ENCODE measurements at places on chromosomes 7 and 10.
A peak's percentile ranks its signal among the peaks of the same experiment; 100 is the strongest.

GRCh38 chr7:138396251-138397070 is 63.6 kb upstream of the TRIM24 start:
- no peak for DNase-seq

GRCh38 chr7:137363683-137364082 is 20.1 kb upstream of the PTN start:
- DNase-seq: no peak

GRCh38 chr7:87852306-87852705 is 23.9 kb downstream of the SLC25A40 start:
- no peak for DNase-seq

GRCh38 chr7:45035893-45036292 is 35.9 kb downstream of the CCM2 start:
- DNase-seq: no peak

DNA sequence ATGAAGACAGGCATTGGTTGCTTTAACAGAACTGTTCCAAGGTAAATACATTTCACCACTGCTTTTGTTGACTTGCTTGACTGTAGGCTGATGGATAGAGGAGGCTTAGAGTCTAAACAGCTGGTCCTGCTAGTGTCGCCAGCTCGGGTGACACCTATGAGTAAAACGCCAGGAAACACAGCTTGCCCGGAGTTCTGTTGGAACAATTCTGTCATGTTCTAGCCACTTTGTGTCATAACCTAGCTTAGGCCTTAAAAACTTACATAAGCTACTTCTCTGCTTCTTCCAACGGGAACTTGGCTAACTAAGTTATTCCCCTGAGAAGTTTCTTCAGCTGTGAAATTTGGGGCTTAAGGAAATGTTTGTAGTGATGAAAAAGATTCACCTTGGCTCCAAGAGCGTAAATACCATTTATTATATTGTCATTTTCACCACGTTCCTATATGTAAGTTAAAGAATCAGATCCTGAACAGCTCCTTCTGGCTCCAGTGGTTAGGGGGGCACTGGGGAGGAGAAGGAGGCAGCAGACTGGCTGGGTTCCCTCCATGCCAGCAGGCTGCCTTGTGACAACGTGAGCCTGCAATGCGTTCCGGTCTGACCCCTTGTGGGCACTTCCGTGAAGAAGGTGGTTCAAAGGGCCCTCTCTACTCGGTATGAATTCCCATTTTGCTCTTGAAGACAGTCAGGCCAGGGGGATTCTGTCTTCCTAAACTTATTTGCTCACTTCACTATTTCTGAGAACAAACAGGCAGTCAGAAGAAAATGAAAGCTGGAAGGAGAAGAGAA is 253.2 kb downstream of the BMPER start:
- DNase-seq: no peak

- DNase-seq: no peak
Observed at GRCh38 chr10:44569193-44570091, 184.5 kb upstream of the CXCL12 start.

DNA sequence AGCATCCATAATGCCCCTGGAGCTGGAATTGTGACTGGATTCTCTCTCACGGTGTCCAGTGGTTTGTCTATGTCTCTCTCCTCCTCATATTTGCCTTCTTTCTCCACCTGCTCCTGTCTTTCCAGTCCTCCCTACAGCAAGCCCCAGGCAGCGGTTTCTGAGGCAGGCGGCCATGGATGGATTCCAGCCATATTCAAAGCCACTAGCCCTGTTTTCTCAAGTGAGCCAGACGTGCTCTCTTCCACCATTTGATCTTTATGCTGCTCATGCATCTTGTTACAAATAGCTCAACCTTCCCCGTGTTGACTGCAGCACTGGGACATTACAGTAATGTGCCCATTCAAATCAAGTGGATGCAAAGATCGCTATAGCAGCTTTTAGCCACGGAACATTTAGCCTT is 387.2 kb upstream of the PODXL start:
- no peak for DNase-seq

GRCh38 chr10:70048030-70048723 is 4.5 kb upstream of the MACROH2A2 start:
- no peak for DNase-seq

DNA sequence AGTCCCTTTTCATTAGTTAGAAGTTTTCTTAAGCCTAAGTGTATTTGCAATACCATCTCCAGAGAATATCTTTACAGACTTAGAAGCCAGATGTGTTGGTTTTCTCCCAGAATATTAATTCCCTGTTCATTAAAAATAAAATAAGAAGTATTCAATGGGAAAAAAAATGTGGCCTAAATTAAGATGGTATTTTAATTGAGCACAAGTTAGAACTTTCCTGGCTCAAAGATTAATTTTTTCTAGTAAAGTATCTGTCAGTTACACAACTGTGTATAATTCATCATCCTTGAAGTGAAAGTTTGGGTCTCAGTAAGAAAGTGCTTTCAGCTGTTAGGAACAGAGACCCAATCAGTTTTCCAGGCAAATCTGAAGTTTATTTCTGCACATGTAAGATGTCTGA is 1179.5 kb upstream of the C7orf33 start:
- no peak for DNase-seq

DNA sequence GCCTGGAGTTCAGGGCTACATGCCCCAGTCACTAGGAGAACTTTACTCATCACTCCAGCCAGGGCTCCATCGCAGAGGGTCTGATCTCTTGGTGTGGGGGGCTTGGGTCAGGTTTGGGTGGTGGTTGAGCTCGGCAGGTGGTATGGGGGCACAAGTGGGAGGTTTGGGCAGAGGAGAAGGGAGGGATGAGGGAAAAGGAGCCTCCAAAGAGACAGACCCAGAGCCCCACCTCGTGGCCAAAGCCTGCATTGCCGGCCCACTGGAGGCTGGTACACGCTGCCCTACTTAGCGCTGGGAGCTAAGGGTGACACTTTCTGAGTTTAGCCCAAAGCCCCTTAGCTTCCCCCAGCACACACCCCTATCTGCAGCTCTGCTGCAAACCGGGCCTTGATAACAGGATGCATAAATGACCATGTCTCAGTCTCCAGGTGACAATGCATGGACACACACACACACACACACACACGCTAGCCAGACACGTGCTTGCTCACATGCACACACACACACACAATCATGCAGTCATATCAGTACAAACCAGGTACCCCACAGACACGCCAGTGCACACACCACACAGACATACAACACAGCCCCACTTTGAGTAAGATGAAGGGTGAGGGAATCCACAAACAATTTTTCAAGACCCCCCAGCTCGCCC is 14.7 kb downstream of the LZTS2 start:
- peak; percentile 89 for DNase-seq

GRCh38 chr7:139232377-139232717 is 1.3 kb downstream of the UBN2 start:
- no peak for DNase-seq

DNA sequence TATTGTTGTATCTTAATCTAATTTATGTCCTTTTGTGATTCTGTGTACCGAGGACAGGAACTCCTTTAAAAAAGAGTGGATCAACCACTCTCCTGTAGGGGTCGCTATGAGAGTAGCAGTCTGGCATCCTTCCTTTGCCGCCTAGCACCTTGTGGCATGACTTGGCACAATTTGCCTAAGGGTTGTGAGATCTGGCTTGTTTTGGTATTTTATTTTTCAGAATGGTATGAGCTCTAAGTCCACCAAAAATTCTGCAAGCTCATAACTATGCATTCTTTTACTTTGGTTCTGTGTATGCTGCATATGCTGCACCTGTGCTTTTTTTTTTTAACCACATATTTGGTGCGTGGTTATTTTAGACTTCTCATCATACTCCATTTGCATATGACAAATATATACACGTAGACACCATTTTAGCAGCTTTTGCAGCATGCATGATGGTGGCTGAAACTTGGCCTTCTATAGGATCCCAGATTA is 112.8 kb downstream of the CDK14 start:
- DNase-seq: no peak

GRCh38 chr10:25959540-25960232 is 25.7 kb downstream of the MYO3A start:
- DNase-seq: no peak

GRCh38 chr10:104925232-104925851 is 284.3 kb downstream of the SORCS3 start:
- peak; percentile 31 for DNase-seq

GRCh38 chr7:157814931-157815705 is 478.3 kb downstream of the DNAJB6 start:
- no peak for DNase-seq

DNA sequence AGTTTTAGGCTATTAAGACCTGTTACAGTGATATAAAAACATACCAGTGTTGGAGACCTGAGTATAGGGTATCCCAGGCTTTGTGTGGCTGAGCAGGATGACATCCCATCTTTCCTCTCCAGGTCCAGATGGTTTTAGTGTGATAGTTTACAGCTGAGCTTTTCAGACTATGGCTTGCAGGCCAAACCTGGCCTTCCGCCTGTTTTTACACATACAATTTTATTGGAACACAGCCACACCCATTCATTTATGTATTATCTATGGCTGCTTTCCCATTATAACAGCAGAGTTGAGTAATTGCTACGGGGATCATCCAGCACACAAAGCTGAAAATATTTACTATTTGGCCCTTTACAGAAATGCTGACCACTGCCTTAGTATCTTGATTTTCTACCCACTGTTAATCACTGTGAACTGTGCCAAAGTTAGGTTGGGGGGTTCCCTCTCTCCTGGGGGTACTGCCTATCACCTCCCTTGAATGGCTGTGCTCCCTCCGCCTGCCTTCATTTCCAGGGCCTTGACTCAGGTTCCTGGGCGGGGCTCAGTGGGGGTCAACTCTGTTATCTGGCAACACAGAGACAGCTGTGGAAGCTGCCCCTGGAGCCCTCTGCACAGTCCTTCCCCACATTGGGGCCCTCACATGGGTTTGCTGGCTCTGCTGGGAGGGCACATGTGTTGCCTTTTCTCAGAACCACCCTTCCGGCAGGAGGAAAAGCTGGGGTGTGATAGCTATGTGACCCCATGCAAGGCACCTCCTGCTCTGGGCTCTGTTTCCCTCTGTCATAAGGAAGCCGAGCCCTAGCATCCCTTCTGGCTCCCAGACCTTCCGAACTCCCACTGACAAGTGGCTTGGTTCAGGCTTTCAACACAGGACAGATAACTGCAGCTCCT is 40.3 kb upstream of the SH2D4B start:
- no peak for DNase-seq

DNA sequence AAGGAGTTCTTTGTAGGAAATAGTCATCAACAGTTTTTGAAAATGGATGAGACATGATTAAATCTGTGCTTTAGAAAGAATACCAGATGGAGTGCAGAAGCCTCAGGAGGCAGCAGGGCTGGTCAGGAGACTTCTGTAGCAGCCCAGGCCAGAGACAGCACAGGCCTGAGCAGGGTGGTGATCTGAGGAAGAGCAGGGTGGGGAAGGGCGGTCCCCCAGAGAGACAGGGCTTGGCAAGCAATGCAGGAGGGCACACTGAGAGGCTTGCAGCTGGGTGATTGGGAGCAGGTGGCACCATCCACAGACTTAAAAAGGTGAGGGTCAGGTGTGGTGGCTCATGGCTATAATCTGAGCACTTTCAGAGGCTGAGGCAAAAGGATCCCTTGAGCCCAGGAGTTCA is 4.3 kb upstream of the SMKR1 start:
- DNase-seq: no peak

- no peak for DNase-seq
Observed at GRCh38 chr10:1679821-1680650, 57.3 kb downstream of the ADARB2 start.

- no peak for DNase-seq
Observed at GRCh38 chr10:77249901-77250459, 387.6 kb downstream of the KCNMA1 start.

DNA sequence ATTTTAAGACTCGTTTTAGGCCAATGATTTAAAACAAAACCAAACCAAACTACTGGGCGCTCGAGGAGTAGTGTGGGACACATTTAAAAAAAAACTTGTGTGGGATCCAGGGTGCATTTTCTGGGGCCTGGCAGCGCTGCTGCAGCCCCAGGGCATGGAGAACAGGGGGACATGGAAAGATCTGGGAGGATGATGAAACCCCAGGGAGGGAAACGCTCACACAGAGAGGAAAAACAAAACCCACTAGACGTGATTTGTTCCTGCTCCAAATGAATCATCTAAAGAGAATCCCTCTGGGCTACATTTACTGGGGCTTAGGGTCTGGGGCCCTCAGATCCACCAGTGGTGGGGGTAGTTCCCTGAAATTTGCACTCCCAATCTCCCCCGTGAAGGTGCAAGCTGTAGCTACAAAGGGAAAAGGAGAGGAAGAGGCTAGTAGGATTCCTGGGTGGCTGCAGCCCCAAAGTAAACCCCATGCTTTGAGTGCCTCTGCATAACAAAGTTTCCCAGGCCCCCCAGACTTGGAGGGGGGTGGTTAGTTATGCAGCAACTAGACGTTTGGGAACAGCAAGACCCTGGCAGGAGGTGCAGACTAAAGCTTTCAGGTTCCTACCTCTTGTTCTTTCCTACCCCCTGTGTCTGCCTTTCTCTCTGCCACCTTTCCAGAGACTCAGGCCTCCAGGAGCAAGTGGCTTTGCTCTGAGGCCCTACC is 14.5 kb upstream of the HOXA13 start:
- no peak for DNase-seq

DNA sequence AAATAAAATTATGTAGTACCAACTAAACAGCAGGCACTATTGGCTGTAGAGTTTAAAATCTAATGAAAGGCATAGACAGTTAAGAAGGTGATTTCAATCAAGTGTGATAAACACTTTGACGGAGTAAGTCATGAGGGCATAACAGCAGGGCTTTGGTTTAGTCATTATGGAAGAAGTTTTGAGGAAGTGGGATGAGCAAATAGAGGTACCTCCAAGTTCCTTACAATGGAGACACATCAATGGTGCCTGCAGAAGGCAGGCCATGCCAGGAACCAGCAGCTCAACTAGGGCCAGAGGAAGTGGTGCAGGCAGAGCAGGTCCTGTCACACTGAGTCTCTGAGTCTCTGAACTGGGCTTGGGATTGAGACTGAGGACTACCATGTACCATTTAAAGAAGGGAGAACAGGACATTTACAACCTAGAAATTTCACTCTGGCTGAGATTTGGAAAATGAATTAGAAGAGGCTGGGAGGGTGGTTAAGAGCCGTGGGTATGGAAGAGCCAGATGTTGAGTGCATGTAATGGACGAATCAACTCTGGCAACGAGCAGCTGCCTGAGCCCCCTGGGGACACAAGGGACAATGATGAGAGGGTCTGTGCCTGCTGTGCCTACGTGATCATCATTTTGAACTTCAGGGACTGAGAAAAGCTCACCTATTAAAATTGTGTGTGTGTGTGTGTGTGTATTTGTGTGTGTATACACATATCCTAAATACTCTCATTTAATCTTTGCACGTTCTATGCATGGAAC is 208.7 kb upstream of the POM121L12 start:
- no peak for DNase-seq

- no peak for DNase-seq
Observed at GRCh38 chr7:2106924-2107323, 125.8 kb downstream of the MAD1L1 start.

DNA sequence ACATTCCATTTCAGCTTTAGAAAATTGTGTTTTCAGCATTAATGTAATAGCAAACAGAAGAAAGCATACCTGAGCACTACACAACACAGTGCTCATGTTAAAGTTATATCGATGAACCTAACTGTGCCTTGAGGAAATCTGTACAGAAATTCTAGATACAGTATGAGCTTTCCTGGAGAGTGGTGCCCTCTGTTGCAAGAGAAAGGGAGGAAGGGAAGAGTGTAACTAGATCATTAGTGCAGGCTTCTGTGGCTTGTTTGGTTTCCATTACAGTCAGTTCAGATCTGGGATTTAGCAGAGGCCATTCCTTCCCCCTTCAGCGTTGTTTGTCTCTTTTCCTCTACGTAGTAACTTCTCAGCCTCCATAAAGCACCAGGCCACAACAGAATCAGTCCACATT is 139.7 kb downstream of the HTR7 start:
- no peak for DNase-seq

- no peak for DNase-seq
Observed at GRCh38 chr10:48907730-48908129, 31.9 kb downstream of the LRRC18 start.

- no peak for DNase-seq
Observed at GRCh38 chr7:140049339-140050024, 13.3 kb downstream of the PARP12 start.
